Activated CD8-positive, alpha-beta memory T cell treated with anti-CD3 and anti-CD28 coated beads, Interleukin-2, amount 50 U/mL, for 4 hours (primary cell): ENCODE measurements at places on chromosomes 6 and 20.
A peak's percentile ranks its signal among the peaks of the same experiment; 100 is the strongest.

DNA sequence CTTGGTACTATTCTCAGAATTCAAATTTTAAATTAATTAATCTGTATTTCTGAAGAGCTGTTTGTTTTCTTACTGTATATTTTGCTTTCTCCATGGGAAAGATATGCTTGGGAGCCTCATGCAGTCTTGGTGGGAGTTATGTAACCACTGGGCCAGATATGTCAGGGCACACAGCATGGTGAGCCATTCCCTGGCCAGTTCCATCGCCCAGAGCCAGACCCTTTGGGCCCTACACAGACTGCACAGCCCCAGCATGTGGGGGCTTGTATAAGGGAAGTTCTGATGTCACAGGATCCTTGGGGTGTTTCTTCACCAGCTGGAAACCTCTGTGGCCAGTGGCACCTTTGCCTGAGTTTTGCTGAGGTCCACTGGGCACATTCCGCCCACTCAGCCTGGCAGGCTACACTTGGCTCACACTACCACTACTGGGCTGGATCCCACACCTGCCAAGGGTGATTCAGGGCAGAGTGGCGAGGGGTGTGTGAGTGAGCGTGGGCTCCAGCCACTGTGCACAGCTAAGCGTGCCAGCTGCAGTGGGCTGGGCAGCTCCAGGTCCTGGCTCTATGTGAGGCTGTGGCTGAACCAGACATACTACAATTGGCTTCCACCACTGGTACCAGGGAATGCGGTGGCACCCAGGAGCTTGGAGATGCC, 293.5 kb downstream of the ARHGAP18 start:
- DNase-seq, result no peak

GRCh38 chr6:99285881-99286280, 63.6 kb downstream of the FAXC start:
- DNase-seq, result no peak

GRCh38 chr6:144434308-144434990, 149.3 kb downstream of the UTRN start:
- DNase-seq, result no peak

GRCh38 chr20:54938707-54939106, 463.3 kb downstream of the DOK5 start:
- DNase-seq, result no peak

DNA sequence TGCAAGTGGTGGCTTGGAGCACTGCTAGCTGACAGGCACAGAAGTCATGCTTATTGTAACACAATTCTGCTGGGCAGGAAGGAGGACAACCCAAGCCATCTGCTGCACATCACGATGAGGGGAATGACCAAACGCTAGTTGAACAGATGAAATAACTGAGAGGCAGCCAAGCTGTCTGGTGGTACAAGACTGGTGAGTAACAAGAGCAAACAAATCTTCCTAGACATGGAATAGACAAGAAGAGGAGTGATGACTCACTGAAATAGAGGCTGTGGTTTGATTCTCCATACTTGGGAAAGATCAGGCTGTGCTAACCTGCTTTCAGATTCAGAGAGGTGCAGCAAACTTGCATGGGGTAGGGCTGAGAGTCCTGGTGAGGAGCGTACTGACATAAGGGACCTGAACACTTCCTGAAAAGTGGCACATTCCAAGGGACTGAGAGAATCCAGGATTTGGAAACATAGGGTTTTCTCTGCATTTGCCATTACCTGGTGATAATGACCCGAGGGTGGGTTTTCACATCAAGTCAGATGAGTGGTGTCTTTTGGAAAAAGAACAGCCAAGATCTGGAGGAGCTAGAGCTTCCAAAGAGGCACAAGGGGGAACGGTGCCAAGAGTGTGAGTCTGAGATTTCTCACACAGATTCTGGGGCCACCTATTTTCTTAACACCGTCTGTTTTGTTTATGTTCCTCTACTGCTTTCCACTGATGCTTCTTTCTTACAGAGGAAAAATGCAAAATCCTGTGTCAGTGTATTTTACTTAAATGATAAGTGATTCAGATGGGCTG, 60.0 kb downstream of the PRL start:
- no peak for DNase-seq

GRCh38 chr6:91442342-91442741, 855.5 kb upstream of the MAP3K7 start:
- no peak for DNase-seq

DNA sequence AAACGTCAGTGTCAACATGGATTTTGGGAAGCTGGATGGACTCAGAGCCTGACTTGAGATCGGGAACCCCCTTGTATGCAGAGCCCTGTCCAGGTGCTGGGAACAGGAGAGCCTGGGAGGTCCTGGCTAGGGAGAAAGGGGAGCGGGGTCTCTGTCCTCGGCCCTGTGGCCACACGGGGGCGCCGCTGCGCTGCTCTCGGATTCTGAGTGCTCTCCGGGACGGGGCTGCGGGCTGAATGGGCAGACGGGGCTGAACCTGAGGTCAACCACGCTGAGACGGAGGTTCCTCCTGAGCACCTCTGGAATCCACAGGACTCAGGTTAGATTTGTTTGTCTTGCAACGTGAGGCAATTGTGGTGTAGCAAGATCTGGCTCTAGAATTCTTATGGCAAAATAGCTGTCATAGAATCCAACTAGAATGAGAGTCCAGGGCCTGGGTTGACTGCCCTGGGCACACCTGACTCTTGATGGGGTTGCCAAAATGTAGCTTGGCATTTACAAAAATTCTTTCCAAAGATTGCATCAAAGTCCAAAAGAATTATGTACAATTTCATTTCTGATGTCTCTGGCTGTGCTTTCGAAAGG, 20.6 kb upstream of the HLA-F start:
- DNase-seq, result peak; percentile 88

DNA sequence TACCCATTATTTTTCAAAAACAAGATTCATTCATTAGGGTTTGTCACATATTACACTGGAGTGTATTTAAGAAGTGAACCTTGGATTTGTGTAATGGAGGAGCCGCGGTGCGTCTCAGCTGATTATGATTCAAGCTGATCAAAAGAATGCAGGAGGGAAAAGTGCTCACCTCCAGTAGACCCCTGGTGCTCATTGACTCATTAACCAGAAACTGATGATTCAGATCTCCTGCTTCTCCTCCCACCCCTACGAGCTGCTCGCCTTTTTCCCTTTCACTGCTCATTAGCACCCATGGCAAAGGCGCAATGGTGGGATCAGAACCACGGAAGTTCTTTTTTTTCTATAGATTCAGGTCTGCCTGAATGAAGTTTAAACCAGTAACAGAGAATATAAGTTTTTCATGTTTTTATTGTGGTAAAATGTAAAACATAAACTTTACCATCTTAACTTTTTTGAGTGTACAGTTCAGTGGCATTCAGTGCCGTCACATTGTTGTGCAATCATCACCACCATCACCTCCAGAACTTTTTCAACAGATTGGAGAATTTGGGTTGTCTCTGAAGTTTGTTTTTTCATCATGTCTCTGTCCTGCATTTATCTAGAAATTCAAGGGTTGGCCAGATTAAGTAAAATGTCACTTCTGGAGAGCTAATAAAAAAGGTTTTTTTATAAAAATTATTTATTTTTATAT, 101.6 kb downstream of the LINC00237 start:
- DNase-seq, result no peak

- DNase-seq, result no peak
Observed at GRCh38 chr20:7984192-7984591, 35.4 kb downstream of the TMX4 start.

DNA sequence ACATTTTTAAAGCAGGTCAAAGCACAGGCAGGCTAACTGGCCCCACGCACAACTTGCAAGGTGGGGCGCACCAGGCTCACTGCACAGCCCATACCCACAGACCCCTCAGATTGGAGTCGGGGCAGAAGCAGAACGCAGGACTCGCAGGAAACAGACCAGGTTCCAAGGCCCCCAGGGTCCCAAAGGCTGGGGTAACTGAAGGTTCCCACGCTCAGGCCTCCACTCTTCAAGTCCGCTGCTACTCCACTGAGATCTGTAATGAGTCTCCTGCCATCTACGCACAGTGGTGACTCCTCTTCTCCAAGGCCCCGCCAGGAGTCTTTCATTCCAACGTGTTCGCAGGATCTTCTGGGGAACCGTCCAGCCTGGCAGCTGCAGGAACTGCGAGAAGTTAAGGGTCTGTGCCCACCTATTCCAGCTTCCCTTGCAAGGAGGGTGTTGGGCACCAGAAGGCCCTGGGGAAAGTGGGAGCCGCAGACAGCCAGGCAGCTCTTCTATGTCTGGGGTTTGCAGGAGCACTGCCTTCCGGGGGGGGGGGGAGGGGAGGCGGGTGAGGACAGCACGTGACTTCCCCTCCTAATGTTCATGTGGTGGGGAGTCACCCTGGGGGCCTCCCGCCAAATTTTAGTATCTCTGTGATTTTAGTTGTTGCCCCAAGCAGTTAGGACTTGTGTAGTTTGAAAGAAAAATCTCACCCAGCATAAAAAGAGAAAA, 2.0 kb upstream of the TAF4 start:
- DNase-seq, result no peak

GRCh38 chr6:133977983-133978895, 25.2 kb downstream of the TBPL1 start:
- no peak for DNase-seq

DNA sequence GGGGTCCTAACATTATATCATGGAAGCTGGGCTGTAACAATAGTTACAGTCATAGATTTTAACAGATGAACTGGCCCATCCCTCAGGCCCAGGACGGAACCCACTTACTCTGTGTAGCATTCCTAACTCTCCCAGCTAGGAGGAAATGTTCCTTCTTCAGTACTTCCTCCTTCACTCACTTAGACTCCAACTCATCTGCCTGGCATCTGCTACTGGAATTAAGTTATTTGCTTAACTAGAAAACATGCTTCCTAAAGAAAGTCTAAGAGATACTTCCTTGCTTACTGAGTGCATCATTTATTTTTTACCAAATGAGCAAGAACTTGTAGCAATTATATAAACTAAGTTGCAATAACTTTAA, 20.5 kb downstream of the GCLC start:
- DNase-seq, result no peak

- DNase-seq, result no peak
Observed at GRCh38 chr20:33400812-33401183, 521 bp downstream of the CDK5RAP1 start.

DNA sequence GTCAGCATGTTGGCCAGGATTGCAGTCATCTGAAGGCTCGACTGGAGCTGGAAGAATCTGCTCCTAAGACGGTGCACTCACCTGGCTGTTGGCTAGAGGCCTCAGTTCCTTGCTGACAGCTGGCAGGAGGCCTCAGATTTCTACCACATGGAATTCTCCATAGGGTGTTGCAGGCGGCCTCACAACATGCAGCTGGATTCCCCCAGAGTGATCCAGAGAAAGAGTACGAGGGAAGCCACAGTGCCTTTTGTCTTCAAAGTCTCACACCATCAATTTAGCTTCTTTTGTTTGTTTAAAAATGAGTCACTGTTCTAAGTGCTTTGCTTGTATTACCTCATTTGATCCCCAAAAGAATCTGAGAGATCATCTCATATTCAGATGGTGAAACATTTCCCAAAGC, 65.5 kb upstream of the FYN start:
- no peak for DNase-seq

- DNase-seq, result no peak
Observed at GRCh38 chr6:5132731-5133130, 47.6 kb downstream of the PPP1R3G start.

GRCh38 chr6:14254505-14254904, 136.9 kb downstream of the CD83 start:
- no peak for DNase-seq

GRCh38 chr6:121297694-121298093, 36.6 kb downstream of the TBC1D32 start:
- no peak for DNase-seq

DNA sequence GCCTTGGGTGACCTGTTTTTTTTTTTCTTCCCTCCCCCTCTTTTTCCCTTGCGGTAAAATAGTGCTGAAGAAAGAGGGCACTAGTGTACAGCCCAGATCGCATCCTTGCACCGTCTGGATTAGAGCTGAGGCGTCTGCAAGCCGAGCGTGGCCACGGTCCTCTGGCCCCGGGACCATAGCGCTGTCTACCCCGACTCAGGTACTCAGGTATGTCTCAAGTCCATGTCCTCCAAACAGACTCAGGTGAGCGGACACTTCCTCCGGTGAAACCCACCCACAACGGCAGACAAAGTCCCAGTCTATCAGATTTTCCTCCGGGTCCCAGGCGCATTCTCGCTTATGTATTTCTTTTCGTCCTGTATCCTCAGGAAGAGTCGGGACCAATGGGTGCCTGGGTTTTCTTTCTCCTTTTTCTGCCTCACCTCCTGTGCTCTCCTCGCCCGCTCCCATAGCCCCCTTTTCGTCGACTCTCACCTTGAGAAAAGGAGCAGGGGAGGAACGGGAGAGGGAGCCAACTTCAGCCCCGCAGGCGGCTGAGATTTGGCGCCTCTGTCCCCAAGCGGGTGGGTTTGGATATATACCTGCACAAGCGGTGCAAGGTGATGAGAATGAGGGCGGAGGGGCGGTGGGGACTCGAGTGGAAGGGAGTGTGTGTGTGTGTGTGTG, 1.1 kb upstream of the GRM1 start:
- DNase-seq, result no peak

- DNase-seq, result no peak
Observed at GRCh38 chr20:10642856-10643559, 30.8 kb downstream of the JAG1 start.

DNA sequence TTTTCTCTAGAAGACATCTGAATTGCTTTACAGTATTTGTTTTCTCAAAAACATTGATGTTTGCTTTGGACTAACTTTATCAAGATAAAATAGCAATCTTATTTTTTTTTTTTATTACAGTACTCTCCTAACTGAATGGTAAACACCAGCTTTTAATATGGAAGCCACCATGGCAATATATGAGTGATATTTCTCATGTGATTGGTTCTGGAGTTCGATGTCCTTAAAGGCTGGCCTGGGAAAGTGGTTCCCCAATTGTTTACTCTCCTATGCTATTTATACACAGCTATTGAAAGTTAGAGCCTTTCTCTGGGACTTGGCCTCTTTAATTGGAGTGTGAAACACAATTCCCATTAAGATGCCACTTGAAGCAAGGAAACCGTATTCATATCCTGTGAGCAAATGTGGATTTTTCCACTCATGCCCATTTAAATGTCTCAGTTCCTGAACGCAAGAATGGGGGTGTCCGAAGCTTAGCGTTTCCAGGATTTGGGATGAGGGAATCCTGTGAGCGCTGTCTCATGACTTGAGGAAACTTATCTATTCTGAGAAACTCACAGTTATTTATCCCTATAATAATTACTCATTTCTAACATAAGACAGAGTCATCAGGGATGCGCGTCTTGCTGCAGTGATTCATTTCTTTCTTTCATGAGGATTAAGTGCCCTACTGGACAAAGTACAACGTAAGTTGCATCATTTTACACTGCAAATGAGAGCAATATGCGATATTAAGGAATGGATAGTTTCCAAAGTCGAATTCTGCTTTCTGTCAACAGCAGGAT, 143.3 kb upstream of the PREP start:
- DNase-seq, result no peak
